GM13977 (cell line): ENCODE measurements at places on chromosomes 11 and 22.
A peak's percentile ranks its signal among the peaks of the same experiment; 100 is the strongest.

DNA sequence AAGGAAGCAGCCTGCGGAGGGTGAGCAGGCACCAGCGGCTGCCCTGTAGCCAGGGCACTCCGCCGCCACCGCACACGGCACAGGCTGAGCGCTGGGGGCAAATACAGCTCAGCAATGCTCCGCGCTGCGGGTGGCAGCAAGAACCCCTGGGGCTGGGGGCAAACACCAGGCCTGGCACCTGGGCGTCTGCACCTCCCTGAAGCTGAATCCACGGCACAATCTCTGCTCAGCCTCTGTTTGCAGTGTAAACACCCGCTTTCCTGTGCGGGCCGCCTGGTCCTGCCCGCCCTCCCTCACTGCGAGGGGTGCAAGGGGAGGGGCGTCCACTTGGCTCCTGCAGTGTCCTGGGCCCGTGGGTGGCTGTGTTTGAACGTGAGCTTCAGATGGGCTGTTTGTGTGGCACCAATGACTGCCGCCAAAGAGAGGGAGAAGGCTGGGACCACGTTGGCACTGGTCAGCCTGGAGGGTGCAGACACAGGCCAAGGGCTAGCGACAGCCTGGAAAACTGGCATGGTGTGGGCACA, 14.8 kb upstream of the MPPED1 start:
- no peak for DNase-seq

DNA sequence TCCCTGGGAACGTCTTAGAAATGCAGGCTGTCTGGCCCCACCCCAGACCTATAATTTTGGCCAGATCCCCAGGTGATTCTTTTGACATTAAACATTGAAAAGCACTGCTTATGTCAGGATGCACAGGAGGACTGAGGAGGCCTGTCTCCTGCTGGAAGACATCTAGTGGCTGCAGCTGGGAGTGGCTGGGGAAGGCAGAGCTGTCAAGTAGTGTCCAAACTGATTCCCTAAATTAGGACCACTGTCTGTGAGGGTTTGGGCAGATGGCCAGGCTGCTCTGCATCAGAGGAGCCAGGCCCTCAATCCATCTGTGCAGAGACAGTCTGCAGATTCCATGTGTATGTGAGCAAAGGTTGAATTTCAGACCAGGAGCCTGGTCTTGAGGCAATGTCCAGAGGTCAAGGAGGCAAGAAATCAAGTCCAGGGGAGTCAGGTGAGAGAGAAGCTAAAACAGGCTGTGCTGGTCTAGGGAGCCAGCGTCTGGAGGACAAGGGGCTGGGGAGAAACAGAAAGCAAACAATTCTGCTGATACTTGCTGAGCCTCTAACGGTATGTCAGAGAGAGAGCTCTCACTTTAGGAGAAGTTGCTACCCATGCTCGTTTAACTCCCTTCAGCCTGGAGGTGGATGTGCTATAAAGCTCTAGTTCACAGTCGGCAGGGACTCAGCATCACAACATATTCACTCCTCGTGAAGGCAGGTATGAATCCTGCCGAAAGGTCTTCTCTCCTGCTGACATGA, 15.3 kb upstream of the SYTL2 start:
- DNase-seq = no peak

- no peak for DNase-seq
Measured at GRCh38 chr11:3353066-3353465, 25.9 kb downstream of the ZNF195 start.

DNA sequence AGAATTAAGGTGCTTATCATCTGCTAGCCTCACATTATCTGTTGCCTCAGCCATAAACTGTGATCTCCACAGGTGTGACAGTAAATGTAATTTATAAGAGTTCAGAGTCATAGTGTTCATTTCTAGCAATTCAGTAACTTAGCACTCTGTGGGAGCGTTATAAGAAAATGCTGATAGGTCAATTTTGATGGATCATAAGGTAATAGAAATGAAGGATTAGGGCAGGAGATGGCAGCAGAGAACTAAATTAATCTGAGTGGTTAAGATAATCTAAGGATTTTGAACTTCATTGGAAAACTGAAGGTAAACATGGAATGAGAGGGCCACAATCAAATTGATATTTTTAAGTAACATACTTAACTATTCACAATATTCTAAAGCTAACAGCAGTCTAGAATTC, 26.5 kb upstream of the SLC22A9 start:
- DNase-seq = no peak

DNA sequence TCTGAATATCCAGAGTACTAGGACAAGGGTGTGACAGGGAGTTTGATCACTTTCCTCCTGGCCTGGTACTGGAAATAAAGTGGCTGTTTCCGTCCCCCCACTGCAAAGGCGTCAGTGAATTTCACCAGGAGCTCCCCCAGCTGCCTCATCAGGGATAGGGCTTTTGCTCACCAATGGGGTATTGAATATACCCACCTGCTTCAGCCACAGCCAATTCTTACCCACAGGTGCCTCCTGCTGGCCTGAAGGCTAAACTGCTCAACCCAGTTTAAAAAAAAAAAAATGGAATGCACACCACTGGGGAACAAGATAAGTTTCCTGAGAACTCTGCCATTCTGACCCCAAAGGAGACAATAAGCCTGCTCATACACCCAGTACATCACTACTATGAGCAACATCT, 65.3 kb upstream of the MS4A8 start:
- DNase-seq = peak; percentile 42

- DNase-seq = no peak
Measured at GRCh38 chr11:79809487-79809886, 368.7 kb upstream of the TENM4 start.

GRCh38 chr11:125512106-125512505, 16.0 kb upstream of the FEZ1 start:
- no peak for DNase-seq

DNA sequence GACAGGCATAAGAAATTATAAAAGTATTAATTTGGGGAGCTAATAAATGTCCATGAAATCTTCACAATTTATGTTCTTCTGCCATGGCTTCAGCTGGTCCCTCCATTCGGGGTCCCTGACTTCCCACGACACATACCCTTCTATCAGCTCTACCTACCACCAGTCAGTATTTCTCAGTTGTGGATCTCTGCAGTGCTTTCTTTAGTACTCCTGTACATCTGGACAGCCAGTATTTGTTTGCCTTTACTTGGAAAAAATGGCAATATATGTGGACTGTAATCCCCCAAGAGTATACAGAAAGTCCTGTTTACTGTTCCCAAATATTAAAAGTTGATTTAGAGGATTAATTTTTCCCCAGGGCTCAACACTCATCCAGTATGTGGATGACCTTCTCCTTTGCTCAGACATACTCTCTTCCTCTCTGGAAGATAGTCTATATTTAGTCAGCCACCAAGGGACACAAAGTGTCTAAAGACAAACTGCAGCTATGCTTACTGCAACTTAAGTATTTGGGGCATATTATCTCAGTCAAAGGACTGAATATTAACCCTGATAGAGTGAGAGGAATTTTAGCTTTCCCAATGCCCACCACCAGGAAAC, 7.3 kb upstream of the FDX1 start:
- no peak for DNase-seq

DNA sequence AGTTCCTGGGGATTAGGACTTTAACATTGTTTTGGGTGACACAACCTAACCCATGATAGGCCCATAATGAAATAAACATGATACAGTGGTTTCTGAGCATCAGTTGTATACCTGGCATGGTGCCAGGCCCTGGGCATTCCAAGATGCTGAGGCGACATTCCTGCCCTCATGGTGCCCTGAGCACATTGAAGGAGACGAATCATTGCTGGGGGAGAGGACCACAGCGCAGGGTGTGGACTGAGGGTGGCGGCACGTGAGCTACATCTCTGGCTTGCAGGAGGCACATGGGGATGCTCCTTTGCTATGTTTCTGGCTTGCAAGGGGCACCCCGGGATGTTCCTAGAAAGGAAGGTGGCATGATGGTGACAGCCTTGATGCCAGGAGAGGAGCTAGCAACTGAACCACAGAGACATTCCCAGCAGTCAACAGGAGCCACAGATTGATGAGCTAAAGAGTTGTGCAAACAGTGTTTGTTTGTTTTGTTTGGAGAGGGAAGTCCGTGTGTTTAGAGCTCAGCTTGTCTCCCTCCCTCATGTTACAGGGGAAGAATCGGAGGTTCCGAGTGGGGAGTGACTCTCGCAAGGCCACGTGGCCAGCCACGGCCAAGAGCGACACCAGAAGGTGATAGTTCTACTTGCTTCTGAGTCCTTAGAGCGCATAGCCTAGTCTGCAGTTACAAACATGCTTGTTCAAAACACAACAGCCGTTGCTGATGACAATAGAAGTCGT, 106.4 kb downstream of the MIAT start:
- DNase-seq = no peak

- no peak for DNase-seq
Measured at GRCh38 chr22:39428597-39429071, 28.2 kb upstream of the MGAT3 start.

- DNase-seq = peak; percentile 68
Measured at GRCh38 chr11:117843666-117844484, 19.3 kb upstream of the FXYD2 start.

GRCh38 chr22:26995235-26995634, 337.8 kb downstream of the MIAT start:
- no peak for DNase-seq

DNA sequence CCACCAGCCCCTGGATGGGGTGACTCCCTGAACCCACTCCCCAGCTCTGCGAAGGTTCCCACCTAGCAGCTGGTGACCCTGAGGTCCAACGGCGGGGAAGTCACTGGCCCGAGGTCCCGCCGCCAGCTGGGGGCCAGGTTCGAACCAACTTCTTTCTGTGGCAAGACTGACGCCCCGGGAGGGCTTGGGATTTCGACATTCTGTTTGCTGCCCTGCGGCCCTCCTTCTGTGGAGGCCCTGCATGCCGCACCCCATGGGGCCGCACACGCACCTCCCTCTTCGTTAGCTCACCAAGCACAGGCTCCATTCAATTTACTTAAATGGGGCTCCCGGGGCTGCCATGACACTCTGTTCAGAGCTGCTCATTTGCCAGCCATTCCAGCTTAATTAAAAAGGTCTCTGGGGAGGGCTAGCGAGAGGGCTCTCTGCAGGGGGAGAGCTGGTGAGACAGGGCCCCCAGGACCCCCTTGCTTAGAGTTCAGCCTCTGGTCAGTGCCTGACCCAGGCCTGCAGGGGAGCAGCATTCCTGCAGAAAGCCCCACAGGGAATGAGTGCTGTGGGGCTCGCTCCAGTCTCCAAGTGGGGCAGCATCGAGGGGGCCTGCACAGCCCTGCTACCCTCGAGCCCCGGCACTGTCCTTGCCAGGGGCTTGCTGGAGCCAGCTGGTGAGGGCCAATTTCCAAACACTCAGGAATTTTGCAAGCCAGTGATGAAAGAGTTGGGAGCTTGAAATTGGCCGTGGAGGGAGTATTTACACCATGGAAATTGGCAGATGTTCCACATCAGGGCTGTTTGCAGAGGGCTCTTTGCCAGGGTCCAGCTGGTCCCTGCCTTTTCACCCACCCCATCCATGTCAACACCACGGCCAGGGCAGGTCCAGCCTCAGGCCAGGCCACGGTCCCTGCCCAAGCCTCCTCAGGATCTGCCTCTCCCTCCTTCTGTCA, 80.8 kb downstream of the CACNA1I start:
- no peak for DNase-seq

DNA sequence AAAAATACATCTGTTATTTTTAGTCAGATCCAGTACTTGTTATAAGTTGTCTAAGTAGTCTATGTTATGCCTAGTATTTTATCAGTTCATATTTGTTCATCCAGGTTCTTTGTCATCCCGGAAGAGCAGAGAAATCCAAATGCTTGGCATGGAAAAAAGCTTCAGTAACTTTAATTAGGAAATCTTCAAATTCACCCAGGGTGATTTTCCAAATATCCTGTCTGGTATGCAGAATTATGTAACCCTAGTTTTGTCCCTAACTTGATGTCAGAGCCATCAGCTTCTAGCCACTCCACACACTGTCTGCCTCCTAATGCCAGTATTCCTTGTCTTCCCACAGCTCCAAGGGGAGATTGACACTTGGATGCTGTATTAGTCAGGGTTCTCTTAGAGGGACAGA, 216.2 kb downstream of the ARHGAP42 start:
- DNase-seq = no peak

- DNase-seq = no peak
Measured at GRCh38 chr22:42978453-42979103, 36.4 kb downstream of the PACSIN2 start.

DNA sequence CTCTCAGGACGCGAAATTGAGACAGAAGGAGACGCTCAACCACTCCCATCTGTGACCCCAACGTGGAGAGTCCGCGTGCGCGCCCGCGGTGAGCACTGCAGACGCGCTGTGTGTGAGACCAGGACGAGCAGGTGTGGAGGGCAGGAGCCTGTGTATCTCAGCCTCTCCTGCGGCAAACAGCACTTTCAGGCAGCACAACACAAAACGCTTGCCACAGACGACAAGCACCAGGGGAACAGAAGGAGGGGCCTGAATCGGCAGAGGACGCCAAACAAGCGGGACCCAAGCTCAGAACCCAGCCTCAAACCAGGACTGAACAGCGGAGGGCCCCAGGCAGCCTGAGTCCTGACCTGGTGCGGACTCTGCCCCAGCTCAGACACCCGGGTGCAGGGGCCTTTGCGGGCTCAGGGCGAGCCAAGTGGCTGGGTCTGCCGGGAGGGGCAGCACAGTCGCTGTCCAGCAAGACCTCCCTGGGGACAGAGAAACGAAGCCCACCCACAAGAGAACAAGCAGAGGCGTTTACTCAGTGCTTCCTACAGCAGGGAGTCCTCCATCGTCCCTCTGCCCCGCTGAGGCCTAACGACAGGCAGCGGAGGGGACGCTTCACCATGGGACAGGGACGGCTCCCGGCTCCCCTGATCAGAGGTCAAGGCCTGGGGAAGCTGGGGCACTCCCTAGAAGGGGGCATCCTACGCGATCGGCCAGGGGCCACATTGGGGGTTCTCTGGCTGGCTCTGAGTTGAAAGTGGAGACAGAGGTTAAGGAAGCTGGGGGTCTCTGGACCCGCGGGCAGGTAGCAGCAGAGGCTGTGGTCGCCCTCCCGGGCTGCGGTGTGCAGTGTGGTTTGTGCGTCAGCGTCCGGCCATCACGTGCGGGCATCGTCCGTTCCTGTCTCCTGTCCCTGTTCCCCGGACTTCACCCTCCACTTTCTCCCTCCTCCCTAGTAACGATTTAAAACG, 560.8 kb downstream of the BRD1 start:
- no peak for DNase-seq

- DNase-seq = no peak
Measured at GRCh38 chr11:64608046-64608445, 17.0 kb downstream of the SLC22A12 start.

DNA sequence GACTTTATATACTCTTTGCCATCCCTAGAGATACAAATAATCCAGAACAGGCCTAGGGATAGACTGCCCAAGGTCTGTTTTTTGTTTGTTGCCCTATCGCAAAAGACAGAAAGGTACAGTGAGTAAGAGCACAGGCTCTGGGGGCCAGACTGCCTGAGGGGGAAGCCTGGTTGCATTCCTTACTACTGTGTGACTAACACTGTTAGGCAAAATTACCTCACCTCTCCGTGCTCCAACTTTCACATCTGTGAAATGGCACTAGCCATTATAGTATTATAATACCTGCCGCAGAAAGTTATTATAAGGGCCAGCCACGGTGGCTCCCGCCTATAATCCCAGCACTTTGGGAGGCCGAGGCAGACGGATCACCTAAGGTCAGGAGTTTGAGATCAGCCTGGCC, 14.5 kb downstream of the SLC35F2 start:
- DNase-seq = no peak
